AML-193 (cell line): ENCODE measurements at places on chromosomes 16 and 17.

GRCh38 chr16:56918467-56919012, 13.4 kb upstream of the HERPUD1 start:
- no peak for DNase-seq

DNA sequence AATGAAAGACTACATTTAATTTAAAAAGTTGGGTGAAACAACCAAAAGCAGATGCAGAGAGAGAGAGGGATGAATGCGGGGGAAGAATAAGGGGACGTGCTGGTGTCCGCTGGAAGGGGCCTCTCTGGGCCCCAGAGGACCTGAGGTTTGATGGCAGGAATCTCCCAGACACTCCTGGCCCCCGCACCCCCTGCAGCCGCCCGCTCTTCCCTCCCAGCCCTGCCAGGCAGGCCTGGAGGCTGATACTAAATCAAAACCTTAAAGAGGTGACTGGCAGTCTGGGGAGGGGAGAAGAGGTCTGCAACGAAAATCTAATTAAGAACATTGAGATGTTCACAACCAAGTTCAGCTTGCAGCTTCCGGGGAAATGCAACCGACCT, 2.4 kb downstream of the FOXL1 start:
- no peak for DNase-seq

GRCh38 chr17:55068862-55069811, 100.6 kb downstream of the STXBP4 start:
- no peak for DNase-seq

- no peak for DNase-seq
Observed at GRCh38 chr17:33277436-33278100, 15.5 kb downstream of the ASIC2 start.

- DNase-seq, result no peak
Observed at GRCh38 chr17:31787857-31788570, 71.0 kb downstream of the COPRS start.

DNA sequence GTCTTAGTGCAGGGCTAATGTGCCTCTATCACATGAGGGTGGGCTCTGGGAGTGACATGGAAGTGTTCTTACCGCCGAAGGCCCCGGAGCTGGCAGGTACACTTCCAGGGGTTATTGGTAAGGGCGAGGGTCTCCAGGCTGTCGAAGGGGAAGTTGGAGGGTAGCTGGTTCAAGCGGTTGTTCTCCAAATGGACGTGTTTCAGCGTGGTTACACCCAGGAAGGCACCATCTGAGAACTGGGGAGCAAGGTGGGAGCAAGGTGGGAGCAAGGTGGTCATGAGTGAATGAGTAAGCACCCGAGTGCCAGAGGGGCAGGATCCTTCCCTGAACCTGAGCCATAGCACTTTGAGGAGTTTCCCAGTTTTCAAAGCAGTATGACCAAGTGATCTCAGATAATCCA, 3.0 kb downstream of the CHAD start:
- DNase-seq, result no peak

GRCh38 chr17:65966072-65966695, 225.7 kb downstream of the CEP112 start:
- DNase-seq, result no peak

- DNase-seq, result no peak
Observed at GRCh38 chr16:728890-729744, 2.2 kb downstream of the HAGHL start.

- DNase-seq, result peak; percentile 34
Observed at GRCh38 chr17:50630524-50631194, 4.0 kb upstream of the ABCC3 start.

DNA sequence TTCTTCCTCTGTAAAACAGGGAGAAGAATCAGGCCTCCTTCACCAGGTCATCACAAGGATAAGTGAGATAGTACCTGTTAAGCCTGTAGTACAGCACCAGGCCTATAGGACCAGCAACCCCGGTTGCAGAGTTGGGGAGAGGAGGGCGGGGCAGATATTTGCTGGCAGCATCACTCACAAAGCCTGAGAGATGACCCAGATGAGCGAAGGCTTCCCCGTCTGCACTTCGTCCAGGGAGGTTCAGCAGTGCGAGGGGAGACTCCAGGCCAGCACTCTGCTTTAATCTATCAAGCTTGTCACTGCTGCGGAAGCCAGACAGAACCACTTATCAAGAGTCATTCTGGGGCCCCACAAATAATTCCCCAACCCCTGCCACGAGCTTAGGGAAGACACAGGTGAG, 15.8 kb upstream of the RBBP6 start:
- no peak for DNase-seq

DNA sequence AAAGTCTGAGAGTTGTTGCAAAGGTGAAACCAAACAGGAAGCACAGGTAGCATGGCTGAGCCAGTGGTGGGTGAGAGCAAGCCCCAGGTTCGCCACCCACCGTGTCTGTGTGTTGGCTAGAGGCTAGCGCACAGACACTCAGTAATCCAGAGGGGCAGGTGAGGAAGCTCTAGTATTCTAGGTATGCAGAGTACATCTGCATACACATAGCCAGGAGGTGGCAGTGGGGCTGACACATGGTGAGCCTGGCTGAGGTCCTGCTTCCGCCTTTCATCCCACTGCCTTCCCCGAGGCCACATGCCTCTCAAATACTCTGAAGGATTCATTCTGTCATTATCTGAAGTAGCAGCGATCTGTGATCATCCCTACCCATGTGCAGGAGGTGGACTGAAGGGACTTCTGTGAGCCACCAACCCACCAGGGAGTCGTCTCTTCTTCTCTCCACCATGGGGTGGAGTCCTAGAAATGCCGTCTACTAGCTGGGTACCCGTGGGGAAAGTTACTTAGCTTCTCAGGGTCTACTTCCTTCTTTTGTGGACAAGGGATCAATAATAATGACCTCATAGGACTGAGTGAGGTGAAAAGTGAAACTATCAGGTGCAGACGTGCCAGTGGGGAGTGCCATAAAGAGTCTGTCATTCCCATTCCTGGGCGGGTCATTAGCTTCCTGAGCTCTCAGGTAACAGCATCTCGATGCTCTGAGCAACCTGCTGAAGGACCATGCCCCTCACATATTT, 36.0 kb upstream of the ICAM2 start:
- DNase-seq, result no peak

GRCh38 chr17:49252148-49252695, 21.6 kb upstream of the PHOSPHO1 start:
- peak; percentile 95 for DNase-seq

DNA sequence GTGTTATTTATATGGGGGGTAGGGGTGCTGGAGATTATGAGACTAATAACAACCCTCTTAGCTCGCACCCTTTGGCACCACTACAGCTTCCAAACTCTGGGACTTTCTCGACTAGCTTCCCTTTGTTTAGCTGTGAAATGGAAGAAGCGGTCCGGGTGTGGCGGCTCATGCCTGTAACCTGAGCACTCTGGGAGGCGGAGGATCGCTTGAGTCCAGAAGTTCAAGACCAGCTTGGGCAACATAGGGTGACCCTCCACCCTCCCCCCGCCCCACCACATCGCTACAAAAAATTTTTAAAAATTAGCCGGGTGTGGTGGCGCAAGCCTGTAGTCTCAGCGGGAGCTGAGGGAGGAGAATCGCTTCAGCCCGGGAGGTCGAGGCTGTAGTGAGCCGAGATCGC, 814 bp upstream of the CDH3 start:
- DNase-seq, result no peak

GRCh38 chr17:28643983-28644786, 773 bp downstream of the BLTP2 start:
- DNase-seq, result peak; percentile 88

- DNase-seq, result no peak
Observed at GRCh38 chr17:8946476-8946875, 19.0 kb downstream of the PIK3R5 start.

DNA sequence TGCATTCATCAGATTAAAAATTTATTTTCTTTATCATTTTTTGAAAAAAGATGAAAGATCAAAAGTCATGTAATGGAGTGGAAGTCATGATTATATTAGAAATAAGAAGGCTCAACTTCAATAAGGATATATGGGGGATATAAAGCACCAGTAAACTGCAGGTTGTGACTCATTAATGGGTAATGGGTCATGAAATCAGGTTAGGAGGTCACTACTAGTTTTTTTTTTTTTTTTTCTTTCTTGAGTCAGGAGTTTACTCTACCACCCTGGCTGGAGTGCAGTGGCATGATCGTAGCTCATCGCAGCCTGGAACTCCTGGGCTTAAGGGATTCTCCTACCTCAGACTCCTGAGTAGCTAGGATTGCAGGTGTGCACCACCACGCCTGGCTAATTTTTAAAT, 14.3 kb downstream of the EFCAB13 start:
- no peak for DNase-seq

DNA sequence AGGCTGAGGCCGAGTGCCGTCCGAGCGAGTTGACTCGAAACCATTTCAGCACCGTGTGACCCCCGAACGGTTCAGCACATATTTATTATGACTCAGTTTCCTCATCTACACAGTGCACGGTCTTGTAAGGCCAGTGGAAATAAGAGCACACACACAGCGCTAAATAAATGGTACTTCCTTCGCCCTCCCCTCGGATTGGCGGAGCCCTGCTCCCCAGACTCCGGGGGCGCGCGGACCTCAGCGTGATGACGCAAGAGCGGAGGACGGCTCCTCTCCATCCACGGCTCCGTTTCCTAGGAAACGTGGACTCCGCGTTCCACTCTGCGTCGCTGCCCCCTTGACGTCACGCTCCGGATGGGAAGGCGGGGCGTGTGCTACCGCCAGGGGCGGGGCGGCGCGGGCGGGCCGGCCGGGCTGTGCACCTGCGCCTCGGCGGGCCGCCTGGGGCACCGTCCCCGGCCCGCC, at the start of gene PARD6A:
PARD6A (plus strand) TSS at position 397 of the 465 bp plus-strand sequence. CDS start 79 bp downstream, outside the sequence.
- DNase-seq, result peak; percentile 89
